Temporal lobe (tissue), 4 donors: ENCODE measurements at places on chromosomes 5 and 9. TPM values are rescaled to one million over a fixed set of nuclear protein-coding genes. Genes with fewer than 3 reads are reported as not detected.

Gene PCDHA9
- total RNA-seq = 12.3 TPM

Gene MED10
- 14.5 TPM for total RNA-seq

Gene AP3B1
- total RNA-seq = 24.8 TPM

Gene TMEM252
- total RNA-seq = not detected

Gene GPR151
- 0.25 TPM for total RNA-seq

Gene C9orf153
- total RNA-seq = 0.25 TPM

Gene LEAP2
- 0.74 TPM for total RNA-seq

Gene LRRC70
- total RNA-seq = 3.2 TPM

Gene PCDHA1
- total RNA-seq = 6.6 TPM

Gene SLC6A18
- not detected for total RNA-seq

Gene CBY3
- total RNA-seq = not detected

Gene ASB6
- total RNA-seq = 12.5 TPM

Gene TEX10
- total RNA-seq = 35.2 TPM

Gene C9orf57
- total RNA-seq = not detected

Gene TRIP13
- 4.9 TPM for total RNA-seq

Gene NDST1
- 28.0 TPM for total RNA-seq

Gene PGM5
- total RNA-seq = 3.4 TPM

Gene CDH18
- 6.4 TPM for total RNA-seq

Gene CCDC180
- total RNA-seq = 10.3 TPM
